Stimulated activated CD8-positive, alpha-beta memory T cell treated with anti-CD3 and anti-CD28 coated beads, Interleukin-15, amount 100 ng/mL, for 1 hour (primary cell): ENCODE measurements at places on chromosomes 1 and 21.

DNA sequence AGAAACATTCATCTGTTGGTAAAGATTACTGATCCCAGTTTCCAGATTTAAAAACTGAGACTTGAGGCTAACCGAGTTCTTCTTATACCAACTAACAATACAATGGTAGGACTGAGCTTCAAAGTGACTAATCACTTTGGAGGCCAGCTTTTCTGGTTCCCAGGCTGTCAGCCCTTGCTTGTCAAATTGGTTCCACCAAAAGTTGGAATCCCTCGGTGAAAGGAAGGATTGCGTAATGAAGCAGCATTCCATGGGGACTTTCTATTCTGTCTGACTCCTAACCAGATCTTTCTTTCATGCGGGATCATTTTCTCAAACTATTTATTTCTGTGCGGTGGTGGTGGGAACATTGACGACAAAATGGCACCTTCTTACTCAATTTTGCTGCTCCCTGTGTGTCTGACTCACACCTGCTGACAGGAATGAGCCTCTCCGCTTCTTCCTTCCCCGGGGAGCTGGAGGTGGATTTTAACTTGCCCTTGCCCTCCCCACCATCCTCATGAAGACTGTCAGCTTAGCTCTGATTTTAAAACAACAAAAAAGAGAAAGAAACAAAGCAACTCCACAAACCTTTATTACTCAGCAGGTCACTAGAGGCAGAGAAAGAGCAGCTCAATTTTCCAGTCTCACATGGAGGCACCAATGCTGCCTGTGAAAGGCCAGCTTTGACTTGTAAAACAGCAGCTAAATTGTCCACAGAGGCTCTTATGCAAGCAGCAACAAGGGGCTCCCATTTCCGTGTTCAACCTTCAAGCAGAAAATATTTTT is 32.9 kb upstream of the RASAL2 start:
- DNase-seq, result no peak

DNA sequence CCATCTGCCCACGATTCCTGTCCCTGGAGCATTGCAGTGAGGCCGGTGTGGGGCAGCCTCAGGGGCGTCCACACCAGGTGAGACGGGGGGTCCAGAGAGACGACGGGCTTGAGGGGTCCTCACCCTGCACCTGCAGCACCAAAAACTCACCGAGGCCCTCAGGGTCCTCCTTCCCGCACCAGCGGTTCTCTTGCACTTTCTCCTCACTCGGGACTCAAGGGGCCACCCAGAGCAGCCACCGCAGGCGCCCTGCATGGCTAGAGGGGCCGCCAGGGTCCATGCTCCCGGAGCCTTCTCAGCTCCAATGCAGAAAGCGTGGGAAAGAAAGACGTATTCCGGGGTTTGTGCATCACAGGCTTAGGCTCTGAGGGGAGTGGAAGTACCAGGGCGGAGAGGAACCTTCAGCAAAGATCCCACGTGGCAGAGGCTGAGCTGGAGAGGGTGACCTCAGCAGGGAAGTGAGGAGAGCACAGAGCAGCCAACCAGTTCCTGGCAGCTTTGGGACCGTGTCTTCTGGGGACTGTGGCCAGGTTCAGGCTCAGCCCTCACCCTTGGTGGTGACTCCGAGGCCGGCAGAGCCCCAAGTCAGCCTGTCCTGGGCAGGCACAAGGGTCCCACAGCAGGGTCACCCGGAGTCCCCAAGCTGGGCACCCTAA is 19.5 kb upstream of the COL6A2 start:
- DNase-seq, result no peak

DNA sequence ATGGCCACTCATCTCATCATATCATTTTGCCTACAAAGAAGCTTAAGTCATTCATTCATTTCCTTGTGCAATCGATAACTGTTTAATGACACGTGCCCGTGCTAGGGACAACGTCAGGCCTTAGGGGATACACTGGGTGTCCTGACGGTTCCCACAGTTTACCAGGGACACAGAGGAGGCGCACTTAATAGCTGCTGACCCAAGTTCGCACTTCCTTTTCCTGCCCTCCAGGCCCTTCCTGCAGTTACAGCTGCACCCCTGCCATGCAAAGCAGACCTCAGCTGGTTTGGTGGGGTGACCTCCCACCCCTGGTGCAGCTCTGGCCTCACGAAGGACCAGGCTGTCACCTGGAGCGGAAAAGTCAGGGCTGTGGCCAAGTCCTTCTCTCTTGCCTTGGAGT is 4.2 kb downstream of the SPATA21 start:
- no peak for DNase-seq

DNA sequence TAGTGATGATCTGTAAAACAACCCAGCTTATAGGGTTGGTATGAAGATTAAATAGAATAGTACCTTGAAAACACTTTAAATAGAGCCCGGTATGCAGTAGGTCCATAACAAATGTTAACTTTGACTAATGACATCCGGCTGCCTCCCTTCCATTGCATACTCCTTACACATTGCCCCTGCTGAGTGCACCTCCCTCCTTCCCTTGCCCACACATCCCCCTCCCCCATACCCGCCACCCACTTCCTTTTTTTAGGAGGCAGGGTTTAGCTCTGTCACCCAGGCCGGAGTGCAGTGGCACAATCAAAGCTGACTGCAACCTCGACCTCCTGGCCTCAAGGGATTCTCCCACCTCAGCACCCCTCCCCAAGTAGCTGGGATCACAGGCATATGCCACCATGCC is 24.4 kb upstream of the ZC3H12A start:
- no peak for DNase-seq

GRCh38 chr21:31220575-31220974 is 123.5 kb downstream of the TIAM1 start:
- no peak for DNase-seq

DNA sequence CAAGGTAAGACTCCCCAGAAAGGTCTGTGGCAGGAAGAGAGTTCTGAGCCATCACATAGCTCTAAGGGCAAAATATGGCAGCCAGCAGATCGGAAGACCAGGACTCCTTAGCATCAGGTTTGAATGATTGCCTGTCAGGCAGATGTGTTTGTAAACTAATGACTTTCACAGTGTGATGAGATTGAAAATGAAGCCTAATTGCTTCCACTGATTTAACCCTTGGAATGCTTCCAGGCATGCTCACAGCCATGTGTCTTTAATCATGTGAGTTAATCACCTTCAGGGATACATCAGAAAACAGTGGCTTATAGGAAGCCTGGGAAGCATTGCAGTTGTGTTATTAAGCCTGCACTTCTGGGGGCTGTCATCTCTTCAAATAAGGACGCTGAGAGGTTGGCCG is 82.8 kb downstream of the LRRC53 start:
- DNase-seq, result no peak
